D721Med (cell line): ENCODE measurements at places on chromosomes 4 and X.

GRCh38 chr4:145879598-145879997, 59.0 kb downstream of the ZNF827 start:
- no peak for DNase-seq

DNA sequence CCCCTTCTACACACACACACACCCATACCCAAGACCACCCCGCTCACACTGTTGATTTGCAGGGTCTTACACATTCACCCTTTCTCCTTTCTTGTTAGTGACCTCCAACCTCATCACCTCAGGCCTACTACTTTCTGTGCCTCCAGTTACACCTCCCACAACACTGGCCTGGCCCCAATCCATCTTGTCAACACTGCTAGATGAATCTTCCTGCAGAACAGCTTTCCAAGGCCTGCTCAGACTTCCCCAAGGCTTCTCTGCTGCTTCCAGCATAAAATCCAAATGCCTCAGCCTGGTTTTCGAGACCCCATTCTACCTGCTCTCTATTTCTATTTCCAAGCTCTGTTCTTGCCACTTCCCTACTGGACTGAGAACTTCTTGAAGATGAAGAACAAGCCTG, 79.9 kb downstream of the NHSL2 start:
- no peak for DNase-seq

GRCh38 chr4:107900508-107900907, 30.8 kb upstream of the CYP2U1 start:
- DNase-seq = no peak

GRCh38 chrX:112081781-112082652, 559 bp downstream of the TRPC5 start:
- DNase-seq = no peak

- DNase-seq = no peak
Measured at GRCh38 chr4:138688408-138689085, 327.0 kb upstream of the NOCT start.

DNA sequence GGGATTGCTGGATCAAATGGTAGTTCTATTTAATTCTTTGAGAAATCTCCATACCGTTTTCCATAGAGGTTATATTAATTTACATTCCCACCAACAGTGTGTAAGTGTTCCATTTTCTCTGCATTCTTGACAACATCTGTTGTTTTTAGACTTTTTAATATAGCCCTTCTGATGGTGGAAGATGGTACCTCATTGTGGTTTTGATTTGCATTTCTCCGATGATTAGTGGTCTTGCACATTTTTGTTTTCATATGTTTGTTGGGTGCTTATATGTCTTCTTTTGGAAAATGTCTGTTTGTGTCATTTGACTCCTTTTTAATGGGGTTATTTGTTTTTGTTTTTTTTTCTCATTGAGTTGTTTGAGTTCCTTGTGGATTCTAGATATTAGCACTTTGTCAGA, 75.3 kb upstream of the PUDP start:
- no peak for DNase-seq

DNA sequence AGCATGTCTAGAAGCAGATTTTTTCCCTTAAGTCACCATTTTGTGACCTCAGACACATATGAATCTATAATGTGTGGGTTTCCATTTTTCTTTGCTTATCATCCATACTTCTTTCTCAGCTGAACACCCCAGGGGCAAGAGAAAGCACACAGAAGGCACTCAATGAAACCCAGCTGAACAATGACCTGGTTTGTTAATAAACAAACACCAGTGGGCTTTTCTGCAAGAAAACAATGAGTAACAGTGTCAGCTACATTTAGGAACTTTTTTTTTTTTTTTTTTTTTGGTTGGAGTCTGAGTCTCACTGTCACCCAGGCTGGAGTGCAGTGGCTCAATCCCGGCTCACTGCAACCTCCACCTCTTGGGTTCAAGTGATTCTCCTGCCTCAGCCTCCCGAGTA, 40.7 kb upstream of the KLF3 start:
- no peak for DNase-seq

DNA sequence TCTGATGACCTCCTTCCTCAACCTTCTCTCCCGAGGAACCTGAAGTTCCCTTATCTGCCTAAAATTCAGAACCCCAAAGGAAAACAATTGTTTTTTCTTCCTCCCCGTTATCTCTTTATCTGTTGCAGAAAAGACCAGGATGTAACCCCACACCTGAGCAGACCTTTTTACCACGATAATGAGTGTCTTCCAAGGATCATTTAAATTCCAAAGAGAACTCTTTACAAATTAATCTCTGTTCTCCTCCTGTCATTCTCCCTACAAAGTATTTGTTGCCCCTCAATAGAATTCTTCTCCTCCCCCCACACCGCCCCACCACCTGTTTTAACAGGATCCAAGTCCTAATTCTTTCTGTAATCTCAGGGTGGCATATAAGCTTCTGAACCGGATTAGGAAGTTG, 78.5 kb upstream of the NLGN4X start:
- no peak for DNase-seq

DNA sequence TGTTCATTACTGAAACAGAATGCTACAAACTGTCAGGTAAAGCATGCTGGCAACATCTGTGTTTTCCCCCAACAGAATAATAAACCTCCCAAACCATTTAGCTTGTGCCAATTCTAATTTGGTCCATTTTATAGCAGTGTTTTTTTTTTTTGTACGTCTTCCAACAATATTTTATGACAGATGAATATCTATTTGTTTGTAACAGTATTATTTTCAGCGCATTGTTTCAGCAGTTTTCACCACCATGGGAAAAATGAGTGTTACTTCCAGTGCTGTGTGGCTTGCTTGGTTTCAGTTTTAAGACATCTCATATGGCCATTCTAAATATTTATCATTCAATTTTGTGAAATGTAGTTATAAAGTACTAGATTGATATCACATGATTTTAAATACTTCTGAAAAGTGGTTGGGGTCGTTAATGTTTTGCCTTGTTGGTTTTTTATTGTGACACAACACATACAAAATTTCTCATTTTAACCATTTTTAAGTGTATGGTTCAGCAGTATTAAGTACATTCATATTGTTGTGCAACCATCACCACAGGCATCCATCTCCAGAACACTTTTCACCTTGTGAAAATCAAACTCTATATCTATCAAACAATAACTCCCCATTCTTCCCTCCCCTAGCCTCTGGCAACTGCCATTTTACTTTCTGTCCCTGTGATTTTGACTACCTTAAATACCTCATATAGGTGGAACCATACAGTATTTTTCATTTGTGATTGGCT, 25.6 kb upstream of the TBC1D19 start:
- no peak for DNase-seq

DNA sequence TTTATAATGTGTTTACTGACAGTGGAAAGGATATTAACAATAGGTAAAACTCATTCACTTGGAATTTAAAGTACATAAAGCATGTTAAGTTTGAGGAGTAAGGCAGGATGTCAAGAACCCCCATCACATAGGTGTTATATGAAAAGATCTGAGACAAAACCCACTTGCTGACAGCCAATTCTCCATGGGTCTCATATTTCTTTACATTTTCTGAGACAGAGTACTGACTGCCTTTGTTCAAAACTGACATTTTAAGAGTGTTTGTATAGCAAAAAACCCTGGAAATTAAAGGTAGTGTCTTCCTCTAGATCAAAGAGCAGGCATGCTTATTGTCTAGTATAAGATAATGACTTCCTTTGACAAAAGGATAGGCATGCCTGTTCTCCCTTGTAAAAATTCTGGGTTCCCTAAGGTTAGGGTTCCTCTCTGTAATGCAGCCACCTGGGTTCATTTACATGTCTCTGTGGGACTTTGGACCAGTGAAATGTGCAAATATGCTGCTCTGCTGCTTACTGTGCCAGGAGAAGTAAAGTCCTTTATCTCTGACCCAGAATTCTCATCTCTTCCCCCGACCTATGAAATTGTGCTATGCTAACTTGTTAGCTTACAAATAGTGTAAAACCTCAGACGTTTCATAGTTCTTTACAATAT, 123.6 kb downstream of the PCDH18 start:
- no peak for DNase-seq

DNA sequence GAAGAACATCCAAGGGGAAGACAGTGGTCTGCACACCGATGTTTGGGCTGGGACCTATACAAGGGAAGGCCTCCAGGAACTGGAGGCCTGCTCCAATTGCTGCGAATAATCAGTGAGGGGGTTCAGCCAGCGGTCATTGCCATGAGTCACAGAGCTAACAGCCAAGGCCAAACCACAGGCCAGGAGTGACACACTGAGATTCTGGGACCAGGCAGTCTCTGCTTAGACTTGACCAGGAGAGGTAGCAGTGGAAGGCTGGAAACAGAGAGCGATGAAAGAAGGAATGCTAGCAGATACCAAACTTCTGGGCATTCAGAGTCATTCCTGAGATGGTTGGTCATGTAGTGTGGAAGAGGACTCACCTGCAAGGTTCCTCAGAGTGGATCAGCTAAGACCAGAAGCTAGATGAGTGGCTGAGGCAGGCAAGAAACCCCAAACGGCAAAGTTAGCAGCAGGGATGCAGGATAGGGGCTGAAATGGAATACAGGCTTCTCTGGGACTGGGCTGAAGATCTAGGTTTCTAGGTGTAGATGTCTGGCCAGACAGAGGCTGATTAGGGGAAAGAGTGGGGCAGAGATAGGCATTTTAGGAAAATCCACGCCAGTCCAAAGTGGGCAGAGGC, 54.7 kb downstream of the CNGA2 start:
- DNase-seq = no peak

DNA sequence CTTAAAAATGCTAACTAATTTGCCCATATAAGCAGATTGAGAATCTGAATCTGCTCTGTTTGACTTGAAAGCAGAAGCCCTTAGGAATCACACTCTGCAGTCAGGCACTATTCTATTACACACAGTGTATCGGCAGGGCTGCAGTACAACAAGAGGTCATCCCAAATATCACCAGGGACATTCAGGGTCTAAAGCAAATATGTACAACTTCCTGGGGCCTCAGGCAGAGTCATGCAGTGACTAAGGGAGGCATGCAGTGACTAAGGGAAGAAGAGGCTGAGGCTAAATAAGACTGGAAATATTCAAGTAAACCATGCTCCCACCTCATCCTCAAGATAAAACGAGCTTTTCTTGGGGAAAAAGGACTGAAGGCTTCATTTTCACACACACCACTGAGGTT, 20.9 kb downstream of the MAPK10 start:
- no peak for DNase-seq

- no peak for DNase-seq
Measured at GRCh38 chr4:16617435-16617834, 281.0 kb downstream of the LDB2 start.

GRCh38 chr4:186628058-186628711, 72.8 kb upstream of the MTNR1A start:
- no peak for DNase-seq

- DNase-seq = no peak
Measured at GRCh38 chr4:106707776-106708463, 328.2 kb downstream of the DKK2 start.
